ENCODE measurements at places on chromosomes 11 and 22.

- DNase-seq = no peak
Observed at GRCh38 chr11:21614961-21615360, 577.9 kb upstream of the ANO5 start.

DNA sequence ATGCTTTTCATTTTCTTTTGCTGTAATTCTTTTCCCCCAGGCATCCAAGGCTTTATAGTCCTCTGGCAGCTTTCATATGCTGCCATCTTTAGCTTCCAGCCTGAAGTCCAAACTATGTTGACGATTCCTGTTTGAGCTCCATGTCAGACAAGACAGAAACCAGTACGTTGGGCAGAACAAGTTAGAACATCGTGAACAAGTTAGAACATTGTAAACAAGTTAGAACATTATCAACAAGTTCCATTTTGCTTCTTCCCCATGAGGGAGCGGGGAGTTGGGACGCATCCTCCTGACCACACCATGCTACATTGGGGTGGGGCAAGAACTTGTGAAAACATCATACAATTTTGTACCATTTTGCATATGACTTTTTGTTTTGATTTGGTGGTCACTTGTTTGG, 23.9 kb downstream of the GLB1L2 start:
- DNase-seq = no peak

- DNase-seq = no peak
Observed at GRCh38 chr11:6568191-6568918, 35.1 kb downstream of the RRP8 start.

- no peak for DNase-seq
Observed at GRCh38 chr11:1479006-1479677, 7.4 kb downstream of the MOB2 start.

DNA sequence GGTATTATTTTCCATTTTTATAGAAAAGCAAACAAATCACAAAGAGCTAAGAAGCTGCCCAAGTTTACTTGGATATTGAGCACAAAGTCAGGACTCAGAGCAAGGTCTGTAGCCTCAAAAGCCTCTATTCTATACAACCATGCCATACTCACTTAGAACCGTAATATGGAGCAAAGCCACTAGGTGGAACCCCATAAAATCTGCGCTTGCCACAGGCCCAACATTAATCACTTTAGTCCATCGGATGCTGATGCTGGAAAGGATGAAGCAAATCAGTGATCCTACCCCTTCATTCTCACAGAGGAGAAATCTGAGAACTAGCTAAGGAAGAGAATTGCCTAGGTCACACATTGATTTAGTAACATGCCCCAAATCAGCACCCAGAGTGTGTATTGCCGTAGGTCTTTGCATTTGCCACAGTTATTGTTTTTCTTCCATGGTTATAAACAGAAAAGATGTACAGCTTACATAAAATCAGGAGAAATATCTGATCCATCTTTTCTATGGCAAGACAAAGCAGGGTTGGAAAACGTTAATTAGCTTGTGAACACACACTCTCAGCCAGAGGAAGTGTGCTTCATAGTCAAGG, 56.7 kb upstream of the RAB38 start:
- DNase-seq = peak; percentile 10

DNA sequence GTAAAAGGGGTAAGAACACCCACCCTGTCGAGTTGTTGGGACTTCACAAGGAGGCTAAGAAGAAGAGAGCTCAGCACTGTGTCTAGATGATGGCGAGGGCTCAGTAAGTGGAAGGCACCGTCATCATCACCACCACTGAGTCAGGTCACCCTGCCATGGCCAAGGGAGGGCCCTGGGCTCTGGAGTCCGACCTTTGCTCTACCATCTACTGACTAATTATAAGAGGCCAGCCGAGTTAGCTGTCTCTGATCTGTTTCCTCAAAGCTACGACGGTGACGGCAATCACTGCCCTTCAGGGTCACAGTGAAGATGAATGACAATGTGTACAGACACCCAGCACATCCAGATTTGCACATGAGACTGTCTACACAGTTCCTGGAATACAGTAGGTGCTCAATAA, 29.3 kb downstream of the KIAA0930 start:
- DNase-seq = no peak

- DNase-seq = no peak
Observed at GRCh38 chr22:31509061-31509762, 12.9 kb downstream of the SFI1 start.

DNA sequence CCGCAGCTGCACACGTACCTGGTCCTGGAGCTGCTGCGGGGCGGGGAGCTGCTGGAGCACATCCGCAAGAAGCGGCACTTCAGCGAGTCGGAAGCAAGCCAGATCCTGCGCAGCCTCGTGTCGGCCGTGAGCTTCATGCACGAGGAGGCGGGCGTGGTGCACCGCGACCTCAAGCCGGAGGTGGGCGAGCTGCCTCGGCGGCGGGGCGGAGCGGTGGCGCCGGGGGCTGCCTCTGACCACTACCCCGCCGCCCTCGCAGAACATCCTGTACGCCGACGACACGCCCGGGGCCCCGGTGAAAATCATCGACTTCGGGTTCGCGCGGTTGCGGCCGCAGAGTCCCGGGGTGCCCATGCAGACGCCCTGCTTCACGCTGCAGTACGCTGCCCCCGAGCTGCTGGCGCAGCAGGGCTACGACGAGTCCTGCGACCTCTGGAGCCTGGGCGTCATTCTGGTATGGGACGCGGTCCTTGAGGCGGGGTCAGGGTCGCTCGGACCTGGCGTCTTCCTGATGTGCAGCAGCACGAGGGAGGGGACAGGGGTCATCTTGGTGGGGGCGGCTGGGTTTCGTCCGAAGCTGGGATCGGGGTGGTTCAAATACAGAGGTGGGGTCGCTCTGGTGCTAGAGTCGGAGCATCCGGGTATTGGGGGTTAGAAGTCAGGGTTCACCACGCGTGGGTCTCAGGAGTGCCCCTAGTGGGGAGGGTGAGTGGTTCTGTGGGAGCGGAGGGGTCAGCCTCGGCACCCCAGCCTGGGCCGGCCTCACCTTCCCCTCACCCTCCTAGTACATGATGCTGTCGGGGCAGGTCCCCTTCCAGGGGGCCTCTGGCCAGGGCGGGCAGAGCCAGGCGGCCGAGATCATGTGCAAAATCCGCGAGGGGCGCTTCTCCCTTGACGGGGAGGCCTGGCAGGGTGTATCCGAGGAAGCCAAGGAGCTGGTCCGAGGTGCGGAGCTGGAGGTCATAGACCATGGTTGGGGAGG, 10.8 kb downstream of the RPS6KA4 start:
- DNase-seq = no peak

All from NCI-H510A treated with DMSO at 0.1 percent for 48 hours (cell line).